ENCODE measurements at places on chromosomes 3 and 15. TPM values are rescaled to one million over a fixed set of nuclear protein-coding genes. Genes with fewer than 3 reads are reported as not detected.
A peak's percentile ranks its signal among the peaks of the same experiment; 100 is the strongest.

The FGD5 gene
- 45.4 TPM for polyA plus RNA-seq

DNA sequence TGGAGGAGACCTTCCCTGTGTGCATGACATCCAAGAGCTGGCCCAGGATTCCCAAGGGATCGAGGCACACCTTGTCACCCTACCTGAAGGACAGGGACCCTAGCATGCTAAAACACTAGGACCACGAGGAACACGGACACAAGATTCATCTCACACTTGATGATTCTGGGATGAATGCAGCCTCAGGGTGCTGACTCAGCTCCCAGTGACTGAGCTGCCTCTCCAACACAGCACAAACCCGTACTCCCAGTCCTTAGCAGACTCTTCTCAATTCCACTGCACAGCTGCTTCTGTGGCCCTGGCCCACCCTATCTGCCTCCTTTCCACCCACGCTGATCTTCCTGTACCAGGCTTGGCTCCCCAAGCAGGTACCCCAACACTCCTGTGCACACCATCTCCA is 9.1 kb upstream of the OXTR start:
- no peak for DNase-seq

GRCh38 chr3:123201223-123201556 is 553 bp upstream of the SEC22A start:
- no peak for DNase-seq

GRCh38 chr3:27659279-27660021 is 62.7 kb downstream of the EOMES start:
- DNase-seq = peak; percentile 55

The OIP5 gene
- polyA plus RNA-seq = 11.9 TPM

The THSD4 gene
- polyA plus RNA-seq = 10.0 TPM

GRCh38 chr15:25556136-25556535 is 117.3 kb upstream of the UBE3A start:
- DNase-seq = no peak
